Suprapubic skin (tissue), 4 donors: ENCODE measurements at places on chromosomes 6 and 20.

DNA sequence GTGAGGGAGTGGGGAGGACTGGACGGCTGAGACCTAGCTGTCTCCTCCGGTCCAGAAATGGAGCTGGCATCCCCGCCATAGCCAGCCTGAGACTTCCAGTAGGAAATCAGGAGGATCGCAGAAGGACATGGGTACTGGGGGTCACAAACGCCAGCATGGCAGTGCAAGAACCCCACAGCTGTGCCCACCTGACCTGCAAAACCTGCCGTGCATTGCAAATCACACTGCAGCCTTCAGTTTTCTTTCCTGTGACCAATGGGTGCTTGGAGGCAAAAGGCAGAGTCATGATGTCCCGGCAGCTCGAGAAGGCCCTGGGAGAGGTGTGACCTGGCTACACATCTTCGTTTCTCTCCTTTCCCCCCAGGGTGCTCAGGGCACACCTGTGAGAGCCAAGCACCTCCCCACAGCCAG, 23.3 kb upstream of the PHACTR3 start:
- no peak for DNase-seq

GRCh38 chr6:83976037-83976755, 57.4 kb upstream of the MRAP2 start:
- DNase-seq: no peak

GRCh38 chr20:36303020-36303595, 3.0 kb upstream of the DLGAP4 start:
- DNase-seq: no peak

GRCh38 chr6:152716322-152716721, 18.6 kb downstream of the MYCT1 start:
- no peak for DNase-seq

- no peak for DNase-seq
These were observed 303.4 kb downstream of the THBS2 start for GRCh38 chr6:168949981-168950857.

- DNase-seq: no peak
These were observed 341.8 kb downstream of the SYNE1 start for GRCh38 chr6:152295346-152295745.
